ENCODE measurements at places on chromosomes 4 and X.

DNA sequence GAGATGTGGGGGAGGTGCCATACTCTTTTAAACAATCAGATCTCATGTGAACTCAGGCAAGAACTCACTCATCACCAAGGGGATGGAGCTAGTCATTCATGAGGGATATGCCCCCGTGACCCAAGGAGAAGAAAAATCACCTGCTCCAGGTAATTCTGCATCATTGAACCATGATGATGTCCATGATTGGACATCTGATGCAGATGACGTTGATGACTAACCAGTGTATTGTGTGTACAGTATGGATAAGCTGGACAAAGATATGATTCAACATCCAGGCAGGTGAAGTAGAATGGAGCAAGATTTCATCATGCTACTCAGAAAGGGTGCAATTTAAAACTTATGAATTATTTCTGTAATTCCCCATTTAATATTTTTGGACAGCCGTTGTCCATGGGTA, 286.4 kb upstream of the SMIM31 start:
- no peak for DNase-seq

DNA sequence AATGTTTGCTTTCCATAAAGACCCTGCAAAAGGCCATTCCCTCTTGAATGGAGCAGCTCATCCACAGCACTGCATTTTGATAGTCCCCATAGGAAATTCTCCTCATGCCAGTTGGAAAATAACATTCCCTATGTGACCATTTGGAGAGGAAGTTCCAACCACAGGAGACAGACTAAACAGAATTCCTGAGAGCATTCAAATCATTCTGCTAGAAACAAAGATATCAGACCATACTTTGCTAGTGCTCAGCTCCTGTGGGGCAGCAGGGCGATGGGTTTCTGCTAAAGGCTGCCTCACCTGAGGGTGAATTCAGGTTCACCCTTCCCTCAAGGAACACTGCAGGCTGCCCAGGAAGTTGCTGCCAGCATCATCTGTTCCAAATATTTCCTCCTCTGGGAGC, 58.8 kb downstream of the LNX1 start:
- no peak for DNase-seq

DNA sequence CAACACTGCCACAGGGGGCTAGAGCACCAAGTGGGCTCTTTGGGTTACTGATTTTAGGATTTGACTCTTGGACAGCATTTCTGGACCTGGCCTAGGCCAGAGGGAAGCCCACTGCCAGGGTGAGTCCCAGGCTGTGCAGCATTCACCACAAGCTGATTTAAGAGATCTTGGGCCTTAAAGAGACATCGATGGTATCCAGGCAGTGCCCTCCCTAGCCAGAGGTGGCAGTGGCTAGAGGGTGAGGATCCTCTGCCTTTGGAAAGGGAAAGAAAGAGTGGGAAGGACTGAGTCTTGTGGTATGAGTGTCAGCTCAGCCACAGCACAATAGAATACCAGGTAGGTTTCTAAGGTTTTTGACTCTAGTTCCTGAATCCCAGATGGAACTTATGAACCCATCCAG, 613.9 kb downstream of the FAT4 start:
- no peak for DNase-seq

- no peak for DNase-seq
Observed at GRCh38 chr4:170088716-170089115, 1.0 kb downstream of the AADAT start.

- no peak for DNase-seq
Observed at GRCh38 chr4:30948653-30949052, 228.5 kb downstream of the PCDH7 start.

GRCh38 chr4:177008836-177009501, 216.2 kb upstream of the VEGFC start:
- DNase-seq, result no peak
